ENCODE measurements at places on chromosomes 6 and 20.

DNA sequence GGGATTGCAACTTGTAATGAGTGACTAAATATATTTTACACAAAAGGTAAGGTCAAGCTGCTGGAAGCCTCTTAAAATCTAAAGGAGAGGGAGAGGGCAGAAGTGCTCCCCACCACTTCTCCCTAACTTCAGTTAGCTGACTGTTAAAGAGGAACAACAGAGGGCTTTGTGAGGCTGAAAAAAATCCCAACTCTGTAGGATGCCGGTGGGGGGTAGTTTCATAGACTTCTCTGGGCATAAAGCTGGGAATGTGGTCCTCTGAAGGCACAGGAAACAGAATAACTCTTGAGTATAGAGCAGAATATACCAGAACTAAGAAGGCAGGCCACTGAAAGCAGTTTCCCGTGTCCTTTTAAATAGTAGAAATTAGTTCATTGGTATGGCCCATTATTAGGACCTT, 71.6 kb downstream of the KIF6 start:
- no peak for DNase-seq

DNA sequence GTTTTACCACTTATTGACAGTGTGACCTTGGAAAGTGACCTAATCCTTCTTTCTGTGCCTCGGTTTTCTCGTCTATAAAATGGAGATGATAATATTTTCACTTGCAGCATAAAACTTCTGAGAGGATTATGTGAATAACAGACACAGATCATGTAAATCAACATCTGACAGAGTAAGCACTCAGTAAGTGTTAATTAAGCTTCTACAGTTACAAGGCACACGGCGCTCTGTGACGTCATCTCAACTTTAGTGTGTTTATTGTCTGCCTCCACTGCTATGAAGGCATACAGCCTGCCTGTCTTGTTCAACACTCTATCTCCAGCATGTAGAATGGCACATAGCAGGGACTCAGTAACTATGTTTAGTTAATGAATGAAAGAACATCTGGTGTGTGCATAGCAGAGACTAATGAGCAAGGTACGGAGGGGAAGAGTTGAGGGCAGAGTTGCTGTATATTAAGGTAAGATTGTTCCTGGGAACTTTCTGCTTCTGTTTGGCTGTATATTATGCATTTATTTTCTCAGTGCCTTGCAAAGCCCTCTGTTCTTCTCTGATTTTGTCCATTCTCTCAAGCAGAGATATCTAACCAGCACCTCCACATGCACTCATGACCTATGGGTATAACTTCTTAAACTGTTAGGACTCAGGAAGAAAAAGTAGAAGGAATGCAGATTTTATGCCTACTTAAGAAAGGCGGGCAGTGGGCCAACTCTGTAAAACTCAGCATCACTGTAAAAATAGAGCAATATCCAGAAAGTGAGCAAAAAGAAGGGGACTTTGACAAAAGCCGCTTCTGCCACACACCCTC, 66.4 kb upstream of the STMND1 start:
- no peak for DNase-seq

GRCh38 chr6:130143709-130144108, 79.0 kb downstream of the SAMD3 start:
- no peak for DNase-seq

DNA sequence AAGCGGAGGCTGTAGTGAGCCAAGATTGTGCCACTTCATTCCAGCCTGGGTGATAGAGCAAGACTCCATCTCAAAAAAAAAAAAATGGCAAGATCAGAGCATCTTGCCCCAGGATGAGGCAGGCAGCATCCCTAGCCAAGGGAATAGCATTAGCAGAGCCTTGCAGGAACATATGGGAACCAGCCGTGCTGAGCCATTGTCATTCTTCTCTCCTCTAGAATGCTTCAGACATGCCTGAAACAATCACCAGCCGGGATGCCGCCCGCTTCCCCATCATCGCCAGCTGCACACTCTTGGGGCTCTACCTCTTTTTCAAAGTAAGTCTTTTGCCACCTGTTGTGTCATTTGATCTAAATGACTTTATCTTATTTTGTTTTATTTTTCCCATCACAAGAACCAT, 13.0 kb downstream of the HM13 start:
- no peak for DNase-seq

- DNase-seq, result no peak
These were observed 5.5 kb upstream of the HLA-E start for GRCh38 chr6:30483677-30484279.

- no peak for DNase-seq
These were observed 241.8 kb upstream of the PREP start for GRCh38 chr6:105644691-105645090.

- no peak for DNase-seq
These were observed 21.8 kb downstream of the FOXA2 start for GRCh38 chr20:22562620-22563019.

- DNase-seq, result no peak
These were observed 8.5 kb upstream of the TUBB2A start for GRCh38 chr6:3165631-3166534.
